Fibroblast of the conjunctiva (primary cell): ENCODE measurements at places on chromosomes 6 and 20.

GRCh38 chr6:113570641-113571040, 286.5 kb upstream of the MARCKS start:
- no peak for DNase-seq

GRCh38 chr6:43287717-43288679, 10.1 kb upstream of the SLC22A7 start:
- DNase-seq = no peak

GRCh38 chr6:45661661-45662060, 283.9 kb upstream of the SUPT3H start:
- no peak for DNase-seq

DNA sequence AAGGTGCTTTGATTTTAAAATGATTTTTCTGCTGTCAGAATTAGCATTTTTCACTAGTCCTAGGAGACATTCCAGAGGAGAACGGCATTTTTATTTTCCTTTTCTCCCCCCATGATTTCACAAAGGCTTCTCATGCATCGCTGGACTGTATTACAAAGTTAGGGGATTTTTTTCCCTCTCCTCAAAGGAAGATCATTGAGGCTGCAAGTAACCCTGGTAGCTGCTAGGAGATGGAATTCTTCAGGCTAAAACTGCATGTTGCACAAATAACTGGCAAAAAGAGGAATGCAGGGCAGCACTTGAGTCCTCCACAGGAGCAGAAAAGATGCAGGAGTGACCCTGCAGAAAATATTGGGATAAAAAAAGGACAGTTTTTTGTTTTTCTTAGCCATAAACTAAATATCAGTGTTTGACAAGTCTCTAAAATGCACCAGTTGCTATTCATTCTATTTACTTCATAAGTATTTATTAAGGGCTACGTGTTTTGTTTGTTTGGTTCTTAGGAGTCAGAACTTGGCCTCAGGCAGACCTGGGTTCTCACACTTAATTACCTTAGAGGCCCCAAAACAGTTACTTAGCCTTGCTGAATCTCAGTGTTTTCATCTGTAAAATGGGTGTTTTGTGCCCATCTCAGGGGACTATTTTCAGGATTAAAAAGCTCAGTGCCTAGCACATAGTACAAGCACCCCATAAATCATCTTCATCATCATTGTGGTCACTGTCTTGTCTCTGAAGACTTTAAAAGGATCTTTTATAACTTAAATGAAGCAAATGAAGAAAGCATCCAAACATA, 144.5 kb upstream of the ID4 start:
- DNase-seq = no peak

GRCh38 chr20:19382386-19383340, 170.2 kb downstream of the SLC24A3 start:
- no peak for DNase-seq

DNA sequence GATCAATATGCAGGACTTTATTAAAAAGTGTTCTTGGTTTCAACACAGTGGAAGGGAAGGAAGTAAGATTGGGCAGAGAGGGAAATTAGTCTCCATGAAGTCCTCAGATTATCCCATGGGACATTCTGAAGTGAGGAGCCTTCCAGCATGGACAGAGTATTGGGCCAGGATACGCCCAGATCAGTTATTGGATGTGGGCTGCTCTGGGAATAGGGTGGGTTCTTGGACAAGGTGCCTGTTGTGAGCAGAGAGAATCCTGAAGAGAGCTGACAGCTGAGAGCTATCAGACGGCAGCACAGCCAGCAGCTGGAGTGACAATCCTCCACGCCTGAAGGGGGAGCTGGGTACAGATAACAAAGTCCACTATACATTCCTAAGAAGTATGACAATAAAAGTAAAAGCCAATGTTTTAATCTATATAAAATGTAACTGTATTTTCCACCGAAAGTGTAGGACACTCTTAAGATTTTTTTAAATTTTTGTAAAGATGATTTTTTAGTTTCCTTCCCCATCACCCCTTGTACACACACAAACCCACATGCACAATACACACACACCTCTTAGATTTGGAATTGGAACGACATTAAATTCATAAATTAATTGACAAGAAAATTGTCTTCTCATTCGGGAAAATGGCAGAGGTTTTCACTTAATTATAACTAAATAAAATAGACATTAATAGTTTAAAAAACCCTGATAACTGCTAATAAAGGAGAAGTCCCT, 107.8 kb downstream of the FBXO5 start:
- no peak for DNase-seq

GRCh38 chr6:135897087-135897486, 45.6 kb downstream of the PDE7B start:
- DNase-seq = no peak

DNA sequence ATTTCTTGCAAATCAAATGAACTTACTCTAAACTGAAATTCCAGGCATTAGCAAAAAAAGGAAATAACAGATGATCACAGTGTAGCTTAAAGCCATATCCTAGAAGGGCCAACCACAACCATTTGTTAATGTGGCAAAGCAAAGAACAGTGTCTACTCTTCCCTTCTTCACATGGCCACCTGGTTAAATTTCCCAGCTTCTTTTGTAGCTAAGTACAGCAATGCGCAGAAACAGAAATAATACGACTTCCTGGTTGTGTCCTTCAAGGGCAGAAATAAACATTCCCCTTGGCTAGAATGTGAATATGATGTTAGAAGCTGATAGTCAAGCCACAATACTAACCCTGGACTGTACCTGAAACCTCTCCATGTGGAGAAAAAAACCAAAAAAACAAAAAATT, 9.6 kb downstream of the SNX3 start:
- DNase-seq = no peak

DNA sequence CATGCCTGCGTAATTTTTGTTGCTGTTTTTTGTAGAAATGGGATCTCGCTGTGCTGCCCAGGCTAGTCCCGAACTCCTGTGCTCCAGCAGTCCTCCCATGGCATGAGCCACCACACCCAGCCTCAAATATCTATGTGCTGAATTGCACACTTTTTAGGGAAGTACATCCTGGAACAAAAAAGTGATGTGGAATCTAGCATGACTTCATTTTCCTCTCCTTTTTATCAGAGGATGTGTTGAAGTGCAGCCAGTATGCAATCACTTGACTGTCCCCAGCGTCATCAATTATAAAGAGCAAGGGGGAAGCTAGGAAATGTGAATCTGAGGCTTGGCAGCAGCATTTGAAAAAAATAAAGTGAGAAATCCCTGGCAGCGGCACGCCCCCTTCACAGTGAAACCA, 6.4 kb upstream of the EXOC2 start:
- no peak for DNase-seq

- DNase-seq = no peak
Measured at GRCh38 chr20:2576317-2576727, 39.9 kb downstream of the TMC2 start.

GRCh38 chr6:84774157-84774984, 10.0 kb upstream of the TBX18 start:
- peak; percentile 74 for DNase-seq

GRCh38 chr20:47280228-47280627, 76.3 kb downstream of the ZMYND8 start:
- no peak for DNase-seq

DNA sequence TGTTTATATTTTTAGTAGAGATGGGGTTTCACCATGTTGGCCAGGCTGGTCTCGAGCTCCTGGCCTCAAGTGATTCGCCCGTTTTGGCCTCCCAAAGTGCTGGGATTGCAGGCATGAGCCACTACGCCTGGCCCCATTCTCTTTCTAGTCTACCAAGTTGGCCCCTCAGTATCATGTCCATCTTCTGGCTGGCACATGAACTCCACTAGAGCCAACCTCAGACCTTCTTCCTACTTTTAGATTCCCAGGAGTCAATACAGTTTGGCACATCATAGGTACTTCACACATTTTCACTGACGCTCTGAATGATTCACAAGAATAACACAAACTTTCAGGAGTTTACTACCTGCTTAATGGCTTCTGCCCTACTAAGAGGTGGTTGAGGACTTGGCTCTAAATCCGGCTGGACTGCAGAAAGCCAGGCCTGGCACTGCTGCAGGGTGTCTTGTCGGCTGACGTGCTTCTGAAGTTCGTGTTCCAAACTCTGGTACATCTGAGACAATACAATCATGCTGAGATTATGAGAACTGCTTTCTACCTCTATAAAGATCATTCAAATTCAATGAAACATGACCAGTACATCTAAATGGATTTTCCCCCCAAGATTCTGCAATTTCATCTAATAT, 293.3 kb downstream of the SYNE1 start:
- no peak for DNase-seq

DNA sequence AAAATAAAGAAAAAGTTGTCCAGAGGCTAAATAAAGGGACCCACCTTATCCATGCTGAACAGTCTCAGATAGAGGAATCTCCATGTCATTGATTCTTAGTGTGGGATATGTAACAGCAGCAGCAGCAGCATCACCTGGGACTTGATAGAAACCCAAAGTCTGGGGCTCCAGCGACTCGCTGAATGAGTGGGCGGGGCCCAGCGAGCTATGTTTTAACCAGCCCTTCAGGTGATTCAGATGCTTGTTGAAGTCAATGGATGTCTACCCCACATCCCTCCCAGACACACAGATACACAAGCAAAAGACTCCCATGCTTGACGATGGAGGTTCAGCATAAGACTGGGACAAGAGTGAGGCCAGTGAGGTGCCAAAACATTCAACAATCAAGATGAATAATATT, 298.6 kb downstream of the UBE3D start:
- DNase-seq = no peak

DNA sequence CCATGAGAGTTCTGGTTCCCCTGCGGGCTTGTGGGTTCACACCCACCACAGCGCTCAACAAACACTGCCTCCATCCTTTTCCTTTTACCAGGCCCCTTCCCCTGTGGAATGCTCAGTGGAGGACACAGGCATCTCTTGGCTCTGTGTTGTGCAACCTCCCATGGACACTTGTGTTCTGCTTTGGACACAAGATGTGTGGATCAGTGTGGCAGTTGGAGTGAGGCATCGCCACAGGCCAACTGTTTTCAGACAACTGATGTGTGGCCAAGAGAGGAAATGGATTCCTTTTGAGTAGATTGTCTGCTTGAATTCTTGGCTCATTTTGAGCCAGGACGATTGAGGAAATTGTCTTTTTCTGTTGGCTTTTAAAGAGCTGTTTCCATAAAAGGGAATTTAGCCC, 26.8 kb downstream of the CST8 start:
- DNase-seq = no peak

DNA sequence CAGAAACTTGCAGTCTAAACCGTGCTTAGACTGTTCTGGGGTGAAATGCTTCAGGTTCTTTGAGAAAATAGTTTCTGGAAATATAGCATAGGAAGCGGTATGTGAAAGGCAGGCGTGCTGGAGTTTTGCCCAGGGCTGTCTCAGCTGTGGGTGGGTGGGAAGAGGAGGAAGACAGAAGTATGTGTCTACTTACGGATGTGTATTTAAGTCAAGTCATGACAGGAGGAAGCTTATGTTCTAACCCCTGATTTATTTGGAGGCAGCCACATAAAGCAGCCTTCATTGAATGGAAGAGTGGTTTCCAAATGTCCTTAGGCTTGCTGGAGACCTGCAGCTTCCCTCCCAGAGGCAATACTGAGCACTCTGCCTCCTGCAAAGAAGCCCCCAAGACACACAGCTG, 345.8 kb upstream of the PRND start:
- DNase-seq = no peak

- DNase-seq = no peak
Measured at GRCh38 chr20:2637246-2637645, 15.2 kb upstream of the NOP56 start.

DNA sequence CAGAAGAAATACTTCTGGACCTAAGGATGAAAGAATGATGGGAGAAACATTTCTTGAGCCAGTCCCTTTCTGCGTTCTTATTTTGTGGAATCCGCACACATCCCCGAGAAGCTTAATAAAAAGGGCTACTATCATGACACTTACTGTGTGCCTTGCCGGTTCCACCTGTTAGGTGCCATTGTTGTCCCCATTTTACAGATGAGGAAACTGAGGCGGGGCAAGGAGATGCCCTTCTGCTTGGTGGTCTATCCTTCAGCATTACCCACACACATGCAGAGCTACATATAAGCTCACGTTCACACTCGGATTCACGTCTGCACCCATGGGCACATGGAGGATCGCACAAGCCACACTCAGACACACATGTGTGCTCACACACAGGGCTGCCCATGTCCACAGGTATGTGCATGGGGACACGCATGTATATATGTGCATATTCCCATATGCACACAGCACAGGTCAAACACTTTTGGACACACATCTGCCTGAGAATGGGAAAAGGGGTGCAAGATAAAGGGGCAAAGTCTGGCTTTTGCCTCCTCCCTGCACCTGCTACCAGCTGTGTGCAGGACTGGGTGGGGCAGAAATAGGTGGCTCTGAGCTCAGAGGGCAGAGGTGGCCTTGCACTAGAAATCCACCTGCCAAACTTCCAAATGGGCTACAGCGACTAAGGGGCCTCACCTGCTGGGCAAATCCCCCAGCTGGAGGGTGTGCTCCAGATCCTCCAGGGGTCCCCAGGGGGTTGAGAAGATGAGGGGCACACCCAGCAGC, 30.5 kb upstream of the ADA start:
- DNase-seq = no peak
